H7 (cell line): ENCODE measurements at places on chromosomes 7 and 10.
A peak's percentile ranks its signal among the peaks of the same experiment; 100 is the strongest.

GRCh38 chr10:34813626-34814222, 1.4 kb downstream of the PARD3 start:
- no peak for DNase-seq

DNA sequence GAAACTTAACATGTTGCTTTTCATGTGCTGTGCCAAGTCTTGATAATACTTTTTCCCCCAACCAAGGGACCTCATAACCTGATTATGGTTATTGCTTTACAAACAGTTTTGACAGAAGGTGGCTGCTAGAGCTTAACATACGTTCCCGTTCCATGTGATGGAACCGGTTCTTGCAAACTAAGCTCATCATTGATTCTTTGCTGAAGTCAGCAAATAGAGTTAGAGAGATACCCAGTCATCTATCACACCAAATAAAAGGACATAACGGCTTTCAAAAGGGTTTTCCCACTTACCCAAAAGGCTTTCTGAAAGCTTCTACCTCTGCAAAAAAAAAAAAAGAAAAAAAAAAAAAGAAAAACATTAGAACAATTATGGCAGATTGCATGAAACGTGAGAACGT, 230.3 kb upstream of the MDFIC start:
- no peak for DNase-seq

DNA sequence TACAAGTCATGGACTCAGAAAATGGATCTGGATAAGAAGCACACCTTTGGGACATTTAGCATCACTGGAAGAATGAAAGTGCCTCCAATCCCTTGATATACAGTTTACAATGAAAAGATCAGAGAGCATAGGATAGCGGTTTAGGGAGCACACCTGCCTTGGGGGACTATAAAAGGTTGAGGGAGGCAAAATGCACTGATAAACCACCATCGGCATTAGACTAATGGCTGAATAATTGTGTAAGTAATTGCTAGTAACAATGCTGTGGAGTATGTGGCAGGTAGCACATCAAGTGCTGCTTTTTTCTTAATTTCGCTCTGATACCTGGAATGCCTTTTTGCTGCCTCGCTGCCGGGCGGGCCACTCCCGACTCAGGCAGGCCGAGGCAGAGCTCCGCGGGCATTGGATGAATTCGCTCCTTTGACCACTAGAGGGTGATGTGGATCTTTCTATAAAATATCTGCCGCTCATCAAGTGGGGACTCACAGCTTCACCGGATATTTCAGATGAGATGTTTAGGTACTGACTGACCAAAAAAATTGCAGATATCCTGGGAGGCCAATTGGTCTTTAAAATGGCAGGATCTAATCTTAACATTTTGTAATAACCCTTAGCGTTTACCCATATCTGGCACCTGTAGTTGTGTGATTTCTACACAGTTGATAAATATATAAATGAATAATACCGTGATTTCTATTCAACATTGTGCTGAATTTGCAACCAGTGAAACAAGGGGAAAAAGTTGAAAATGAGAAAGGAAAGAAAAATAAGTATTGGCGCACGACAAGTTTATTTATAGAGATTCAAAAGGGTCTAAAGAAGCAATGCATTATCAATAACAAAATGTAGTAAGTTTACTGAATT, 116.8 kb upstream of the PRSS1 start:
- peak; percentile 82 for DNase-seq

DNA sequence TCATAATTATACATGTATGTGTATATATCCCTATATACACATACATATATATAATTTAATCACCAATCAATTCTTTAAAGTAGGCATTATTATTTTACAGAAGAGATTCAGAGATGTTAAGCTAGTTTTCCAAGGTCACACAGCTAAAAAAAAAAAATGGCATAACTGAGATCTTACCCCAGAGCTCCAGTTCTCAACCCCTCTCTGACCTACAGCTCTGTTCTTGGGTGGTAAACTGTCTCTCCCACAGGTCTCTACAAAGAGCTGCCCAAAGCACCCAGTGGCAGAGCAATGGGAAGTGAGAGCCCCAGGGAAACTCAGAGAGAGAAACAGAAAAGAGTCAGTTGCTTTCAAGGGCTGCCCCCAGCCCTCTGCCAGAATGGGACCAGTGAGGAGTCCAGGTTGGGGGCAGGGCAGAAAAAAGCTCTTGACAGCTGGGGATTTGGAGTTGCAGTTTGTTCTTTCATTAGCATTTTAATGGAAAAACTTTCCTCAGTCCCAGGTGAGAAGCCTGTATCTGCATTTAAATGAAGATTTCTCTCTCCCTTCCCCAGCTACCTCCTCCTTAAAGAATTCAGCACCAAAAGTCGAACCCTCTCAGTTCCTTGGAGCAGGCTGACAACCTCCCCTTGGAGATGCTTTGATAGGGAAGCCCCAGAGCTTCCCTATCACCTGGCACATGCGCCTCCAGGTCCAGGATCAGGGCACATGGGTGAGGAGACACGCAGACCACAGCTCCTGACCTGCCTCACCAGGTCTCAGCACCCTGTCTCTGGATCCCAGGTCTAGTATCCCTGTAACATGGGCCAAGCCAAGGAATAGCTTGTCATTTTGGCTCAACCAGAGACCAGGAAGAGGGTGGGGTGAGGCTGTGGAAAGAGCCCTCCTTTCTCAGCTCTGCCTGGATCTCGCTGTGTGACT, 388.1 kb downstream of the PLXNA4 start:
- peak; percentile 81 for DNase-seq

DNA sequence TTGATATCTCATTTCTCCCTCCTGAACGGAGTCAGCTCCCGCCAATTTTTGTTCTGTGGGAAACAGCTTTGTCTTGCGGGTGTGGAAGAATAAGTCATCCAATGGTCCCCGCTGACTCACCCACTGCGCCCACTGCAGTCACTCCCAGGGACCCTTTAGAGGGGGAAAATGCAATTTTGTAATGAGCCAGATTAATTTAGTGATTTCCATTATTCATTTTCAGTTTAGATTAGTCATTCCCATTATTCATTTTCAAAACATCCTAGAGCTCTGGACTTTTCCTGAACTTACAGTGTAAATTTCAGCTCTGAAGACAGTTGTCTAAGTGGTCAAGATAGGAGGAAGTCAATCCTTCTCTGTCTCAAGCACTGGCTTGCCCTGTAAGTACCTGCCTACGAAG, 154.9 kb upstream of the TMEM72 start:
- no peak for DNase-seq

GRCh38 chr7:40058636-40059035, 75.8 kb downstream of the MPLKIP start:
- no peak for DNase-seq

DNA sequence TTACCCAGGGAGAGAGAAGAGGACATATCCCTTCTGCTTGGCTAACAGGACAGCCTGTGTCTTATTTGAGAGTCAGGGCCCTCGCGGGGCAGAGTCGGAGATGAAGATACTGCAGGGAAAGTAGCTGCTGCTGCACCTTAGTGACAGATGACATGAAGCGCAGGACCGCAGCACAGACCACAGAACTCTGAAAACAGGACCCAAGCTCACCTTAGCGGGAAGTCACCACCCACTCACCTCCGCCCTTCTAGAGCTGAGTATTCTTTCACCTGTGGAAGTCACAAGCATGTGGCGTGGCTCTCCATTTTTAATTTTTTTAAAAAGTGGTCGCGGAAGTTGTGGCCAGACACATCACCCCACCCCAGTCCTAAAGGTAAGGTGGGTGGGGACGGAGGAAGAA, 191.4 kb downstream of the FAM107B start:
- no peak for DNase-seq

- no peak for DNase-seq
These were observed 78.0 kb downstream of the PTPRE start for GRCh38 chr10:127984945-127985344.

GRCh38 chr7:141427134-141427533, 124.1 kb upstream of the AGK start:
- no peak for DNase-seq

GRCh38 chr10:50641626-50642025, 17.9 kb upstream of the SGMS1 start:
- DNase-seq, result no peak

- no peak for DNase-seq
These were observed 62.1 kb downstream of the VWA2 start for GRCh38 chr10:114301177-114301576.
